ENCODE measurements at places on chromosomes 6 and 20.

- no peak for DNase-seq
These were observed 89.7 kb downstream of the LY86 start for GRCh38 chr6:6678185-6678671.

DNA sequence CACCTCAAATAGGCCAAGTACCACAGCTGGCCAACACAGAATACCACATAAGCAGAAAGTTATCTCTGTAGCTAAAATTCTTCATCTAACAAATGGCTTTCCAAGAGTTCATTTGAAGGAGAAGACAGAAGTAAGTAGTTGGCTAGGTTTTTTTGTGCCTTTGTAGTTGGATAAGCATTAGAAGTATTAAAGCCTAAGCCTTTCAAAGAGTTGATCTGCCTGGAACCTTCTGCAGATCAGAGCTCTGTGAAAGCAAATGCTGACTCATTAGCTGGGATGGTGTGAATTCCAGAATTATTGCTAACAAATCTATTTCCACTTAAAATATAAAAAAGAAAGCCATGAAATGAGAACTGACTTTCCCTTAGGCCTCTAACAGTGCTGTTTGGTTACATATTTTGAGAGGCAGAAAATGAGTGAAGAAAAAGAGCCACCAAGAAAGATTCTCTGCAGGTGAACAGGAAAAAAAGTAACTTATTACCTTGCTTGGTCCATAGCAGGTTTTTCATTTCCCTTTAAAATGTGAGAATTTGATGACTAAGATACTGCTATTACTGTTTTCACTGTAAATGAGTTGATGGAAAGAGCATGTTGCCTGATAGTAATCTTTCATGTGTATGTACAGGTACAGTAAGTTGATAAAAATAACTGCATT, 763.2 kb upstream of the FLRT3 start:
- DNase-seq = no peak

- no peak for DNase-seq
These were observed 127.3 kb upstream of the THEMIS start for GRCh38 chr6:128028183-128028582.

GRCh38 chr6:165205632-165206031, 103.8 kb downstream of the C6orf118 start:
- DNase-seq = no peak

DNA sequence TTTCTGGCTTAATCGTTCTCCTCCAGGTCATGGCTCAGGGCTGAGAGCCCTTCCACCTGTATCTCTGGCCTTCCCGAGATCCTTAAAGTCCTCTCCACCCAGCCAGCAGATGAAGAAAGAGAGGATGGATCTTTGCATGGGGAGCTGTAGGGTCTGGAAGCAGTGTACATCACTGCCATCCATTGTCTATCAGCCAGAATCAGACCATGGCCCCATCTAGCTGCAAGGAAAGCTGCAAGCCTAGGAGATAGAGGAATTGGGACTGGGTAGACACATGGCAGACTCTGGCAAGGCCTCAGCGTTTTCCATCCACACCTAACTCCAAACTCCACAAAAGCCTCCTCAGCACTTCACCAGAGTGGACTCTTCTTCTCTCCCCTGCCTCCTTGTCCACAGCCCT, 113.8 kb upstream of the MAFB start:
- DNase-seq = no peak

GRCh38 chr6:52984247-52984646, 10.8 kb downstream of the GSTA4 start:
- no peak for DNase-seq

GRCh38 chr6:81751388-81752083, 945 bp downstream of the TENT5A start:
- DNase-seq = no peak

DNA sequence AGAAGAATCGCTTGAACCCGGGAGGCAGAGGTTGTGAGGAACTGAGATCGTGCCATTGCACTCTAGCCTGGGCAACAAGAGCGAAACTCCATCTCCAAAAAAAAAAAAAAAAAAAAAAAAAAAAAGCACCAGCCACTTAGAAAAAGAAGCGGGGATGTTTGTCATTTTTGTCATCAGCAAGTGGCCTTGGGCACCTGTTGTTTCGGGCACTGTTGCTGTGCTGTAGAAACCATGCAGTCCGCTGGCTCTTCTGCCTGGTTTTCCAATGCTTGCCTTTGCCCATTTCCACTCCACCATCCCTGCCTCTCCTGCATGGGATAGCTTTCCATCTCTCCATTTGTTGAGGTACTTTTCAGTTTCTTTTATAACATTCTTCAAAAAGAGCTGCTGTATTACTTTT, 129.3 kb downstream of the ARID1B start:
- DNase-seq = no peak

DNA sequence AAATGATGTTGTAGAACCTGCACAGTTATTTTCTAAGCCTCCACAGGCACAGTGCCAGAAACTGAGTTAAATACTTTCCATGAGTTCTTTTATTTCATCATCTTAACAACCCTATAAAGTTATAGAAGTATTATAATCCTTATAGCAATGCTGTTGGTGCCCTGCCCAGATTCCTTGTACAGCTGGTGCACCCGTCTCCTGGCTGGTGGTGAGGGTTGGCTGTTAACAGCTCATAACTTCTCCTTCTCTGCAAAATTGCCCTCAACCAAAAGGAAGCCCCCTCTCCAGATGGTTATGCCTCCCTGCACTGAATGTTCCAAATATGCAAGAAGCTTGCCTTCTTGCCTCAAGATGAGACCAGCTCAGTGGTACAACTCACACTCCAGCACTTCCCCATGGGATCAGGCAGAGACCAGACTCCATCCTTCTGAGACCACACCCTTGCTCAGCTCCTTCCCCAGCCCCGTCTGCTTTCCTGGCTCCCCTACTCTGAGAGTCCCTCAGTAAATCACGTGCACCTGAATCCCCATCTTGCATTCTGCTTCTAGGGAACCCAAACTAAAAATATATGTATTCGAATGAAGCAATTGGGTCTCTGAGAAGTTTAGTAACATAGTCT, 304.4 kb upstream of the PLCB4 start:
- no peak for DNase-seq

- DNase-seq = no peak
These were observed 138.9 kb upstream of the TMEM170B start for GRCh38 chr6:11398451-11399326.

DNA sequence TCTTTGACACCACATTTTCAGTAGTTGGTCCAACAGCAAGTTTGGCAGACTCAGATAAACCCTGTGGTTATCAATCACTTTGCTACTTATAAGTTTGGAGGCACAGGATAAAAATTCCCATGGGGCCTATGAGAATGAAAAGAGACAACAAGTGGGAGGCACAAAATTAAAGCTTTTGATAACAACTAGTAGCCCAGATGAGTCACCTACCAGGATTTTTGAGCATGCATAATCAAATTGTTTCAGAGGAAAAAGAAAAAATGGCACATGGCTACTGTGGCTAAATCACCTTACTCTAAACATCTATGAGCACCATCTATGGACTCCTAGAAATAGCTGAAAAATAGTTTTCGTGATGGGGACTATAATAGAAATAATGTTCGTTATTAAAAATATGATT, 40.8 kb upstream of the BMP5 start:
- no peak for DNase-seq

All from Panc1 (cell line).